HAP-1 (cell line): ENCODE measurements at places on chromosomes 5 and 9.

DNA sequence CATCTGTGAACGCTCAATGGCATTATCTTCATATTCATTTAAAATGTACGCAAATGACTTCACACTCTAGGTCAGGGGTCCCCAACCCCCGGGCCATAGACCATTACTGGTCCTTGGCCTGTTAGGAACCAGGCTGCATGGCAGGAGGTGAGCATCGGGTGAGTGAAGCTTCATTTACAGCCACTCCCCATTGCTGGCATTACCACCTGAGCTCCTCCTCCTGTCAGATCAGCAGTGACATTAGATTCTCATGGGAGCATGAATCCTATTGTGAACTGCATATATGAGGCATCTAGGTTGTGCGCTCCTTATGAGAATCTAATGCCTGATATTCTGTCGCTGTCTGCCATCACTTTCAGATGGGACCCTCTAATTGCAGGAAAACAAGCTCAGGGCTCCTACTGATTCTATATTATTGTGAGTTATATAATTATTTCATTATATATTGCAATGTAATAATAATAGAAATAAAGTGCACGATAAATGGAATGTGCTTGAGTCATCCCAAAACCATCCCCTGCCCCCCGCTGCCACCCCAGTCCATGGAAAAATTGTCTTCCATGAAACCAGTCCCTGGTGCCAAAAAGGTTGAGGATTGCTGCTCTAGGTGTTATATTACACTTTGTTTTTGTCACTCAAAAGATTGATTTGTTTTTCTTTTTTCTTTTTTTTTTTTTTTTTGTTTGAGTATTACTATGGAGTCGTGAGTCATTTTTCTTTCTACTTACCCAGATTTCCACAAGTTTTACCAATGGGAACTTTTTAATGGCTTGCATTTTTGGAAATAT is 127.2 kb downstream of the DOCK8 start:
- DNase-seq = no peak

- DNase-seq = no peak
Observed at GRCh38 chr5:154207204-154207603, 16.7 kb downstream of the GALNT10 start.

DNA sequence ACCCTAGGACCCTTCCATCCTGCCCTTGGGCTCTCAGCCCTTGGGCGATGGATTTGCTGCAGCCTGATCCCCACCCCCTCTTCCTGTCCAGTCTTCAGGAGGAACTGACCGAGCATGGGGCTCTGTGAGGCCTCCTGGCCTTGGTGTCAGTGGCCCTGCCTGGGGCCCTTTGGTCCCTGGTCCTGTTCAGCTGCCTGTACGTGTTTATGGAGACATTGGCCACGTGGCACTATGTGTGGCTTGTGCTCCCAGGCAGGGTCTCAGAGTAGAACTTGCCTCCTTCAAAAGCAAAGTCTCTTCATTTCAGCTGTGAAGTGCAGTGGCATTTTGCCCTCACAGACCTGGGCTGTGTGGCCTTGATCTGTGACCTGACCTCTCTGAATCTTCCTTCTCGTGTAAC is 11.1 kb downstream of the FCN2 start:
- DNase-seq = no peak

GRCh38 chr9:69617006-69617405 is 55.2 kb downstream of the APBA1 start:
- no peak for DNase-seq

DNA sequence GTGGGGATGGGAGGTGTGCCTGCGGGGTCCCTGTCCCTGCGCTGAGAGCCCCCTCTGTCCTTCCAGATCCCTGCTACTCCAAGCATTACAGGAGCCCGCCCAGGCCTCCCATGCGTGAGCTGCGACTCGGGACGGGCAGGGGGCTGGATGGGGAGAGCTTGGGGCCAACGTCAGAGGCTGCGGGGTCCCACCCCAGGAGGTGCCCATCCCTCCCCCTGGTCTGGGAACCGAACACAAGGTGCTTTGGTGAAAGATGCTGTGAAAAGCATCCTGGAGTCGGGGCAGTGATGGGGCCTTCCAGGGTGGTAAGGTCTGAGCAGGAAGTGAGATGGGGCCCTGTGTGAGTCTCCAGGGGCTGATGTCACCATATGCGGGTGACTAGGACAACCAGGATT is 2.7 kb downstream of the LCN9 start:
- no peak for DNase-seq

GRCh38 chr5:68315679-68316271 is 100.2 kb downstream of the PIK3R1 start:
- no peak for DNase-seq

GRCh38 chr9:12195456-12195855 is 497.7 kb upstream of the TYRP1 start:
- no peak for DNase-seq

GRCh38 chr5:79581535-79581934 is 30.7 kb upstream of the TENT2 start:
- DNase-seq = no peak

DNA sequence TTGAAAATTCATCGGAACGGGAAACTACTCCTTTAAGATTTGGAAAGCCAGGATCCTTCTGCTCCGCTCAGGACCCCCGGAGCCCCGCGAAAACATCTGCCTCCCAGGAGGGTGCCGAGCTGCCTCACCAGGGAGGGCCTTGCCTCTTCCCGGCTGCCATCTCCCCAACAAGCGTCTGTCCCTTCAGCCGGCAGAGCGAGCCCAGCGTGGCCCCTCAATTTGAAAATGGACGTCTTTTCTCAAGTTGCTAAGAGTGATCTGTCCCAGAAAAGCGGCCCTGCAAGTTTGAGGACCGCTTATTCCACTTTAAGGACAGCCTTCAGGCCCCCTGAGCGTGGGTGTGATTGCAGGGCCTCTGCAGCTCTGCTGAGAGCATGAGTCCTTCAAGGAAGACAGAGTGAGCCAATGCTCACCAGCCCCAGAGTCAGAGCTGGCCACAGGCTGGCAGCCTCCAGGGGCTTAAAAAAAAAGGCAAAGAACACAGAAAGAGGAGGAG is 101.3 kb downstream of the PHF2 start:
- DNase-seq = no peak

DNA sequence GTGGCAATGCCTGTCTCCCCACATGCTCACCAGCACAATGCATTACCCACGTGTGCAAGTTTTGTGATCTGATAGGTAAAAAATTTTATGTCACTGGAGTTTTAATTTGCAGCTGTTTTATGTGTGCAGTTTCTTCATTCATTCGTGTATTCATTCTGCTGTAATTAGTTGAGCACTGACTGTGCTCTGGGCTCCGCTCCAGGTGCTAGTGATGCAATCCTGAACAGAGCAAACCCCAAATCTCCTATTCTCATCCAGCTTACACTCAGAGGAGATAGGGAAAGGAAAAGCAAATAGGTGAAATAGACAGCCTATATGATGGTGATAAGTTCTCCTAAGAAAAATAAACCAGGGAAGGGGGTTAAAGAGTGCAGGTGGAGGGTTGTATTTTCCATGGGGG is 148.4 kb downstream of the TENT4A start:
- no peak for DNase-seq

DNA sequence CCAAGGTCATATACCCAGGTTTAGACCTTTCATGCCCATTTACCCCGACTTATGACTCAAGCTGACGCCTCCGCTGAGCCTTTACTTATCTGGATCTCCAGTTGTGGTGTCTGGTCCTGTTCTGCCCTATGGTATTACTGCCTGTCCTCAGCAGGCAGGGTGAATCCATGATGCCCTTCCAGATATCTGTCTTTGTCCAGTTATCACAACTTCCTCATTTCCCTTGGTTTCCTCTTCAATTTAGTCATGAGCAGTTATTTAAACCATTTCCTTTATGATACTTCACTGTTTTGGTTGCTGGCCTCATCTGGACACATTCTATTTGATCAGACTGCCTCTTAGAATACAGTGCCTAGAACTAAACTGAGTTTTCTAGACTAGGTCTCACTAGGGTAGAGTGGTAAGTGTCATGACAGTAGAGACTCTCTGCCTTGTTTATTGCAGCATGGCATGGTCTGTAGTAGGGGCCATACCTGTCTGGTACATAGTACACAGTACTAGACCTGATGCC is 93.3 kb downstream of the MELK start:
- no peak for DNase-seq

GRCh38 chr5:172098883-172099282 is 89.1 kb downstream of the STK10 start:
- no peak for DNase-seq

DNA sequence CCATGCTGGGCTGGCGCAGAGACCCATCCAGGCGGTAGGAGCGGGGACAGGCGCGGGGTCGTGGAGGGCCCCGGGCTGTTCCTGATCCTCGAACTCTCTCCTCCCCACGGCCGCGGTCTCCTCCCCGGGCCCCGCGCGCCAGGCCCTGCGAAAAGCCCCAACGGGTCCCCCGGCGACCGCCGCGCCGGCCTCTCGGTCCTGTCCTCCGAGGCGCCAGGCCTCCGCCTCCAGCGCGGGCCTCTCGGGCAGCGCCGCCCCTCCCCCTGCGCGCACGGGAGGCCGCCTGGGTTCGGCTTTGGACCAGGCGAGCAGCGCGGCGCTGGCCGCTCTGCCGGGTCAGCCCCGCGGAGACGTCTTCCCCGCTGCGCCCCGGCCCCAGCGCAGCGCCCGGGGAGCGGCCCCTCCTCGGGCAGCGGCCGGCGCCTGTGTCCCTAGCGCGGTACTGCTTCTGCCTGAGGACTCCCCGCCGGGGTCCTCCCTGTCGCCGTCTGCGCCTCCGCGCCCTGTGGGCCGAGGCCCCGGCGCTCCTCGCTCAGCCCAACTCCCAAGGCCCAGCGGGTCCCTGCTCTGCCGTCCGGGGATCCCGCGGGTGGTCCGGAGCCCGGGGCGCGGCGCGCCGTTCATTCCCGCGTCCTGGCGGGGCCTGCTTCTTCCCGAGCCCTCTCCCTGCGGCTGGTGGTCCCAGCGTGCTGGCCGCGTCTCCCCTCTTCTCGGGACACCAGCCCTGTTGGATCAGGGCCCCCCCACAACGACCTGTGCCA is 13.4 kb downstream of the COL23A1 start:
- no peak for DNase-seq

- DNase-seq = peak; percentile 37
Observed at GRCh38 chr5:1412621-1413020, 32.6 kb downstream of the SLC6A3 start.

DNA sequence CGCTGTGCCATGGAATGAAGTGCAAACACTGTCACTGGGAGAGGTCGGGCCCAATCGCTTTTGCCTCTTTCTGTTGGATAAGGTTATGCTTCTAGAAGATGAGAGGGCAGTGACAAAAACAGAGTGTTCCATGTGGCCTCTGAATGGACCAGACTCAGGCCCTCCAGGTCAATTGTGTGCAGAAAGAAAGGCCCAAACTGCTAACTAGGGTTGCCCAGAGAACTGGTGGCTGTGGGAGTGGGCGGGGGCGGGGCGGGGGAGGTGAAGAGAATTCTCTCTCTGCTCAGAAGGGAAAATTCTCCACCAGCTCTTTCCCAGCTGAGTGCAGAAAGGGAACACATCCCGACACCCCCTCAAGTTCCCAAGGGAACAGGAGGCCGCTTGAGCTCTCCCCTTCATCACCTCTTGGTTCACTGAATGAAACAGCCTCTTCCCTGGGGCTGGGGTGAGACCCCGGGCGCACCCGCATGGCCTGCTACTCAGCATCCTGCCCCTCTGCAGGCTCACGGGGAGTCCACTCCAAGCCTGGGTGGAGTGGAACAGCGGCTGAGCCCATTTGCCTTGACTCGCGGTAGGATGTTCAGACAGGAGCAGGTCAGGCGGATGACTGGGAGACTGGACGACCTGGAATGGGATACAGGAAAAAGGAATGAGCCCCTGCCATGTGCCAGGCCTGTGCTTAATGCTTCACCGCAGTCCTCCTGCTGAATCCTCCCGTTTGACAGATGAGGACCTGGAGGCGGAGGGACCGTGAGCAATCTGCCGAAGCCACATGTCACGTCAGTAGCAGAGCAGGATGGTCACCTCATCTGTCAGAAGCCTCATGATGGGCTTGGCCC is 93.8 kb upstream of the FANCC start:
- no peak for DNase-seq

GRCh38 chr5:99258819-99259218 is 330.0 kb upstream of the CHD1 start:
- DNase-seq = no peak

- DNase-seq = no peak
Observed at GRCh38 chr5:160071916-160072315, 47.3 kb downstream of the PWWP2A start.

DNA sequence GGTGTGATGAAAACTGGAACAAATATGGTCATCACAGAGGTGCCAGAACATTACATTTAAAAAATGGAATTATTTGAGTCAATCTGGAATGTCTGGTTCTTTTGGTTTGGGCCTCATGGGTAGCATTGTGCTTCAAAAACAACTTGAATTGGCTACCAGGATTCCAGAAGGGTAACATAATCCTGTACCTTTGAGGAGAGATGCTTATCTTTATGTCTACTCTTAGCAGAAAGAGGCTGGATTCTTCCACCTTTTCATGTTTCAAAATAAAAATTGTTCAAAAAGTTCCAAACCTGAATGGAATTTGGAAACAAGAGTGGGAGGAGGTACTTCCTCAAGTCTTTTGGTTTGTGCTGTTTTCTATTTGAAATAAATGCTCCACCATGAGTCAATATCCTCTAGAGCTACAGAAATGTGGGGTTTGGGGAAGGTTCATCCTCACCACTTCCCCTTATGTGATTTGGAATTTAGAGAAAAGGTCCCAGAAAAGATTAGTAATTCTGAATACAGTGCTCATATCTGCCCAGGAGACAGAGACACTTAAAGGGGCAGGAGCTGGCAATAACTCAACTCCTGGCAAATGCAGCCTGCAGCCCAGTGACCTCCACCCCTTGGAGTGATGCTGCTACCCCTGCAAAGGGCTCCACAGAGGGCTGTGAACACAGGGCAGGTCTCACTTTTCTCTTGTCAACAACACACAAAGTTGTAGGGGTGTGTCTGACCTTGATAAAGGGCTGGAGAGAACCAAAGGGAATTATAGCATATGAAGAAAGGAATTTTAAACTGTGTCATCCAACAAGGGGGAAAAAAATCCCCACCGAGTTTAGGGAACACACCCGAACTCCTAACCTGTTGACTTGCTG is 272.8 kb downstream of the CWC27 start:
- DNase-seq = no peak

DNA sequence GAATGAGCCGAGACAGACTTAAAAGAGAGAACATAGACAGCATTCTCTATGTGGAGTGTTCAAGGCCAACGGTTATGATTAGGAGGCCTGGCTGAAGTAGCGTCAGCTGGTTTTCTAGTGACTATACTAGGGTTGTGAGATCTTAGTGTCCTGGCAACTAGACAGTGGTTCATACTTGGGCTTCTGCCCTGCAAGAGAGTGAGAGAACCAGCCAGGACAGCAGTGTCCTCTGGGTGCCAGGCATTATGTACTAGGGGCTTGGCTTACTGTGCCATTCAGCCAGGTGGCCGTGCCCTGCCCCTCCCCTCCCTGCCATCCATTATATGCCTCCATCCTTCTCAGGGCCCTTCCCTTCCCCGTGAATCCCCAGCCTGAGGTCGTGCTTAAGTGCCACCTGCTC is 56.8 kb downstream of the TRIO start:
- DNase-seq = no peak

DNA sequence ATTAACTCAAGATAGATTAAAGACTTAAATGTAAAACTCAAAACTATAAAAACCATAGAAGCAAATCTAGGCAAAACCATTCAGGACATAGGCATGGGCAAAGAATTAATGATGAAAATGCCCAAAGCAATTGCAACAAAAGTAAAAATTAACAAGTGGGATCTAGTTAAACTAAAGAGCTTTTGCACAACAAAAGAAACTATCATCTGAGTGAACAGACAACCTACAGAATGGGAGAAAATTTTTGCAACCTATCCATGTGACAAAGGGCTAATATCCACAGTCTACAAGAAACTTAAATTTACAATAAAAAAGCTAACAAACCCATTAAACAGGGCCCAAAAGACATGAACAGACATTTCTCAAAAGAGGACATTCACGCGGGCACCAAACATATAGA is 34.4 kb upstream of the ZFAND5 start:
- no peak for DNase-seq
